ENCODE measurements at places on chromosomes 5 and 9.

GRCh38 chr5:172866802-172867748 is 33.0 kb downstream of the ERGIC1 start:
- no peak for DNase-seq

DNA sequence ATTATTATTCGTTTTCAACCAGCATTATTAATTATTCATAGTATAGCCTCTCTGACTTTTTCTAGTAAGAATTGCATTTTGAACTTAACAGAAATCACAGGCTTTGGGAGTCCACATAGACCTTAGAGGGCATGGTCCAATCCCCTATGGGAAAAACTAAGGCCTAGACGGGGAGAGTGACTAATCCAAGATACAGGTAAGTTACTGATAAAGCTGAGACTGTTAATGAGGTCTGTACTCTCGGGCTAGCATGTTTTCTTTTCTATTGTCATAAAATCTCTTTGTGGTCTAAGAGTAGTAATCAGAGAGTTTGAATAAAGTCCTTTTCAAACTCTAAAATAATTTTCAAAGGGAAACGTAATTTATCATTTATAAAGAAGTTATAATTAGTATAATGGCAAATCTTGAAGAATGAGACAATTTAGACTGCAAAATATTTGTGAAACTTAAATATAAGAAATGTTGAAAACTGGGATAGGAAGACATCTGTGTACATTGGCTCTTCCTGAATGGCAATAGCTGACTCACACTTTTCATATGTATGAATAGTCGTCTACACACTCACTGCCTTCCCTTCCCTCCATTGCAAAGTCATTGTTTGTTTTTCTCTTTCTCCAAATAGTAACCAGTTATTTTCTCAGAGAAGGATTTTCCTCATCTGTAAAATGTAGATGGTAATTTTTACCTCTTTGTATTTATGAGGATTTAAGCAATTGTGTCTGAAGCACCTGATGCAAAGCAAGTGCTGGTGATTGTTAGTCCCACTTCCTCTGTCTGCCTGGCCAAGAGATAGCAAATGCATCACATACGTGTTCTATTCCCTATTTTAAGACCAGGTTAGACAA is 207.9 kb upstream of the CD180 start:
- no peak for DNase-seq

DNA sequence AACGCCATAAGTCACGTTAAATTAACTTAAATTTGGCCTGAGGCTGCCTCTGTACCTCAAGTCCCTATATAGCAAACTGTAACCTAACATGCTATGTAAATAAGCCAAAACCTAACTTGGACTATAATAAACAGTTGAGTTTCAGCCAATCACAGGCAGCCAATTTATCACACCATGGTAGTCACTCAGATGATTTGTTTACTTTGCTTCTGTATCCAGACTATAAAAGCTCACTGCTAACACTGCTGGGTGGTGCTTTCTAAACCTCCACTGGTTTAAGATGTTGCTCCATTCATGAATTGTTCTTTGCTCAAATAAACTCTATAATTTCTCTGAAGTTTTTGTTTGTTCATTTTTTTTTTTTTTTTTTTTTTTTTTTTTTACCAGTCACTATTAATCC is 62.8 kb downstream of the TRPM3 start:
- no peak for DNase-seq

GRCh38 chr9:75148561-75148960 is 60.2 kb downstream of the OSTF1 start:
- no peak for DNase-seq

- no peak for DNase-seq
Measured at GRCh38 chr5:147439254-147439653, 70.6 kb downstream of the DPYSL3 start.

- no peak for DNase-seq
Measured at GRCh38 chr9:92671323-92671722, 1.4 kb upstream of the IPPK start.

DNA sequence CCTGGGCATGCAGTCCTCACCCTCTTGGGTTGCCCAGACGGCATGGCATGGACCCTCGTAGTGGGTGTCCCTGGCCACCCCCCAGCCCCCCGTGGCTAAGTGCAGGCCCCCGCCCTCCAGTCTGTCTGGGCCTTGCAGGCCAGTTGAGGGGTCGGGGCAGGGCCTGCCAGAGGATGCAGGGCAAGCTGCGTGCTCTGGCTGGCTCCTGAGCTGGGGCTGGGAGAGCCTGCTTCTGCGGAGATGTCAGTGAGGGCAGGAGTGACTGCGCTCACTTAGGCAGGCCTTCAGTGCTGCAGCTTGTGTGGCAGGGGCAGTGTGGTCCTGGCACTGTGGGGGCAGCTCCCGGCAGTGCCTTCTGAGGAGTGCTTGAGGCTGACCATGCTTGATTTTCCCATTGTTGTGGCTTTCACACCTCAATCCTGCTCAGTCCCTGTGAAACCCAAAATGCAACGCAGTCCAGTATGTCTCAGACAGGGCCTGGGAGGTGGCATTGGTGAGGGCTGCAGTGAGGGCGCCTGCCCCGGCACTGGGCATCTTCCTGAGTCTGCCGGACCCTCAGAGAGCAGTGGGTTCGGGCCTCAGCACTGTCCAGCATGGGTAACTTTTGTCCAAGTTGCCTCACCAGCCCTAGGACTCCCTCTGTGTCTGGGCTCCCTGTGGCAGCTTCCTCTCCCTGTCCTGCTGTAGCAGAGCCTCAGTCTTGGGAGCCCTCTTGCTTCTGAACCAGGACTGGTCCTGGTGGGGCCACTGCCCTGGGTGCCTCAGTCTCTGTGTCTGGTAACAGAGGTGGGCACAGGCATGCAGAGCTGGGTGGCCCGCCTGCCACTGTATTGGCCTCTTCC is 93.0 kb downstream of the PHF2 start:
- DNase-seq, result no peak

- no peak for DNase-seq
Measured at GRCh38 chr9:98794802-98795201, 1.6 kb downstream of the ANKS6 start.

- no peak for DNase-seq
Measured at GRCh38 chr9:131104016-131104740, 7.8 kb downstream of the AIF1L start.

DNA sequence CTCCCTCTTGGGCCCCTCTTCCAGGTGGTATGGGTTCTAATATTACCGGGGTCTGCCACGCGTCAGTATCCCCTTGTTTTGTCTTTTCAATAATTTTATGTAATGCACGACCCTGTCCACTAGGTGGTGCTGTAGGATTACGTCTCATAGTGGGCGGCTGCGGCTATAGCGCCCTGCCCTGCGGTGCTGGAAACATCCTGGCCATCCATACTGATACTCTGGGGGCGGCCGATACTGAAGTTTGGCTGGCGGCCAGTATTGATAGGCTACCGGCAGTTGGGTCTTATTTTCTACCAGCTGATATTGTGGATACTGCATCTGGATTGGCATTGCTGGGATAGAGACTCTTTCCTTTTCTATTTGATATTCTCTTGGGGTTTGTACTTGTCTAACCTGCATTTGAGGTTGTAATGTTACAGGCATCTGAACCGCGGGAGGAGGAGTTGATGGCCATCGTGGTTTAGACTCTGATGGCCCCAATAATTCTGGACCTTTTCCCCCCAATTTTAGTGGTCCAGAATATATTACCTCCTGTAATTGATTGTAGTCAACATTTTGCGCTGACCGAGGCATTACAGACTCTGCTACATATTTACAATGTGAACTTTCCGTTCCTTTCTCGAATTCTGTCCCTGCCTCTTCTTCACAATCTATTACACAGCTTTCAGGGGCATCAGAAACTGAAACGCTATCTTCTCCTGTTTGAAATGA is 3.3 kb upstream of the TMEM141 start:
- DNase-seq, result peak; percentile 29

Data from NCI-H1930 (cell line).